ENCODE measurements at places on chromosomes 11 and 22.

- no peak for DNase-seq
Measured at GRCh38 chr22:30233582-30233981, 13.0 kb downstream of the LIF start.

DNA sequence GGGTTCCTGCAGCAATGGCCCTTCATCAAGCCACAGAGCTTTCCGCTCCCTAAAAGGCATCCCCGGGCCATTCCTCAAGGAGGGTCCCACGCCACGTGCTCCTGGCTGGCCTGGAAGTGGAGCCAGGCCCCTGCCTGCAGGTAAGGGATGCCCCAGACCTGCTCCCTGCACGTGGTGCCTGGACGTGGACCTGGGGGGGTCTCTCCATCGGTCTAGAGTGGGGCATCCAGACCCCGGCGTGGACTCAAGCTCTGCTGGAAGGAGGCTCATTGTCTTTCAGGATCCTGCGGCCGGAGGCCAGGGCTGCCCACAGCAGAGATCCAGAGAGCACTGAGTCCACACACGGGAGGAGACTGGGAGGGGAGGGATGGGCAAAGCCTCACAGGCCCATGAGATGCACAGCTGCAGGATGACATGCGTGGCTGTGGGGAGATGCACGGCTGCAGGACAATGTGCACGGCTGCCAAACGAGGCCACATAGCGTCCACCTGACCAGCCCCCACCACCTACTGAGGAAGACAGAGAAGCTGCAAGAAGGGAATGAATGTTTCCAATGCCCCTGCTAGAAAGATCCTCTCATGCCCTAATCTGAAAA, 236.7 kb downstream of the BRD1 start:
- no peak for DNase-seq

DNA sequence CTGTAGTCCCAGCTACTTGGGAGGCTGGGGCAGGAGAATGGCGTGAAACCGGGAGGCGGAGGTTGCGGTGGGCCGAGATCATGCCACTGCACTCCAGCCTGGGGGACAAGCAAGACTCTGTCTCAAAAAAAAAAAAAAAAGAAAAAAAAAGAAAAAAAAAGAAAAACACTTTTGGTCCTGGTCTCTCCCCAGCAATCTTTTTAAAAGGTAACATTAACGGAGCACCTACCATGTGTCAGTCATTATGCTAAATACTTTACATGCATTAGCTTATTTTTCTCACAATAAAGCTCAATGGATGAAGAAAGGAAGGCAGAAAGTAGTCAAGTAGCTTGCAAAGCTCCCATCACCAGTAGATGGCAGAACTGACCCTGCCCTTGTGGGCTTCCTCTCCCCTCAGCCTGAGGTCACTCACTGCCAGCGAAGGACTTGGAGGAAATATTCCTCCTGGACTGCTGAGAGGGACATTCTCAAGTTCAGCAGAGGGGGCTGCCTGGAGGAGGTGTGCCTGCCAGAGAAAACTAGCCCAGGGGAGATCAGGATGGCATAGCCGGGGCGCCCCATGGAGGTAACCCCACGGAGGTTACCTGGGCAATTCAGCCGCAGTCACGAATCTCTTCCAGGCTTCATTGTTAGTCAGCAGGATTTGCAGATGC, 15.5 kb downstream of the APOL3 start:
- peak; percentile 20 for DNase-seq

DNA sequence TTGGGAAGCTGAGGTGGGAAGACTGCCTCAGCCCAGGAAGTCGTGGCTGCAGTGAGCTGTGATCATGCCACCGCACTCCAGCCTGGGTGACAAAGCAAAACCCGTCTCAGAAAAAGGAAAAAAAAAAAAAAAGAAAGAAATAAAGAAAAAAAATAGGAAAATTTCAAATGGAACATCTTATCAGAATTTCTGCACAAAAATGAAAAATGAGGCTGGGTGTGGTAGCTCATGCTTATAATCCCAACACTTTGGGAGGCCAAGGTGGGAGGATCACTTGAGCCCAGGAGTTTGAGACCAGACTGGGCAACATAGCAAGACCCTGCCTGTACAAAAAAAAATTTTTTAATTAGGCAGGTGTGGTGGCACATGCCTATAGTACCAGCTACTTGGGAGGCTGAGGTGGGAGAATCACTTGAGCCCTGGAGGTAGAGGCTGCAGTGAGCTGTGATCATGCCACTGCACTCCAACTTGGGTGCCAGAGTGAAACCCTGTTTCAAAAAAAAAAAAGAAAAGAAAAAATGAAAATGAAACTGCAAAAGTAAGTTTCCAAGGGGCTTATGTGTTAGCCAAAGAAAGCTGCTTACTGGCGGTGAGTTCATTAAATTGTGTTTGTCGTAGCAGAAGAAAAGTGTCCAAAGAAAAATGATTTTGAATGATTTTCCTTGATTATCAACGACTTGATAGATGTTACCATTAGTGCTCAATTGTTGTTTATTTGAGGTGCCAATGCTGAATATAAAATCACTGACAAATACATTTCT, 7.5 kb upstream of the CRKL start:
- no peak for DNase-seq
